ENCODE measurements at places on chromosomes 3 and 15.

DNA sequence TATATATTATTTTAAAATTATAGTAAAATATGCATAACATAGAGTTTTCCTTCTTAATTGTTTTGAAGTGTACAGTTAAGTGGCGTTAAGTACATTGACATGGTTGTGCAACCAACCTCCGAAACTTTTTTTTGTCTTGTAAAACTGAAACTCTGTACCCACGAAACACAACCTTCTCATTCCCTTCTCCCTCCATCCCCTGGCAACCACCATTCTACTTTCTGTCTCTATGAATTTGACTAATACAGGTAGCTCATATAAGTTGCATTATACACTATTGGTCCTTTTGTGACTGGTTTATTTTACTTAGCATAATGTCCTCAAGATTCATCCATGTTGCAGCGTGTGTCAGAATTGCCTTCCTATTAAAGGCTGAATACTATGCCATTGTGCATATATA is 179.4 kb downstream of the SATB1 start:
- no peak for DNase-seq

- no peak for DNase-seq
Observed at GRCh38 chr3:138089091-138089490, 26.3 kb downstream of the DZIP1L start.

GRCh38 chr15:78211189-78211921 is 23.0 kb downstream of the ACSBG1 start:
- no peak for DNase-seq

- DNase-seq = no peak
Observed at GRCh38 chr3:121111914-121112612, 204.1 kb downstream of the STXBP5L start.

- DNase-seq = no peak
Observed at GRCh38 chr15:39593656-39594445, 13.0 kb downstream of the THBS1 start.

DNA sequence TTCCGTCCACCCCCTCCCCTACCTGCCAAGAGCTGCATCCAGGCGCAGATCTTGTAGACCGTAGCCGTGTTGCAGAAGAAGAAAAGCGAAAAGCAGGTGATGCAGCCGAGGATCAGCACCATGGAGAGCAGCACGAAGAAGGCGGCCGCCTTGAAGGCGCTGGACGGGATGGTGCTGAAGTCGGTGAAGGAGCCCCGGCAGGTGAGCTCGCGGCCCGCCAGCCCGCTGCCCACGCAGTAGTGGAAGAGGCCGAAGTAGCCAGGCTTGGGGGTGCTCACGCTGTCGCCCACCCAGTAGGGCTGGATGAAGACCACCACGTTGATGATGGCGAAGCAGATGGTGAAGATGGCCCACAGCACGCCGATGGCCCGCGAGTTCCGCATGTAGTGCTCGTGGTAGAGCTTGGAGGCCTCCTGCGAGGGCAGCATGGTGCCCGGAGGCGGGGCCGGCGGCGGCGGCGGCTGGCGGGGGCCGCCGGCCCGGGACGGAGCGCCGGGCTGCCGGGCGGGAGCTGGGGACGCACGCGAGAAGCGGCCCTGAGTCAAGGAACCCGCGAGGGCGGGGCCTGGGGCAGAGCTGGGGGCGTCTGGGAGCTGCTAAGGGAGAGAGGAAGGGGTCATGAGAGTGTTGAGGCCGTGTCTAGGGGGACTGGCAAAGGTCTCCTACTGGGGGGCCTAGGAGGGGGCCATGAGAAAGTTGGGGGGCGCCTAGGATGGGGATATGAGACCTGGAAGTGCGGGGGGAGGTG is 1.2 kb downstream of the LHFPL4 start:
- DNase-seq = peak; percentile 34

- no peak for DNase-seq
Observed at GRCh38 chr15:82882273-82882928, 70.1 kb downstream of the HOMER2 start.

- peak; percentile 71 for DNase-seq
Observed at GRCh38 chr3:72738752-72739530, 109.3 kb downstream of the SHQ1 start.

DNA sequence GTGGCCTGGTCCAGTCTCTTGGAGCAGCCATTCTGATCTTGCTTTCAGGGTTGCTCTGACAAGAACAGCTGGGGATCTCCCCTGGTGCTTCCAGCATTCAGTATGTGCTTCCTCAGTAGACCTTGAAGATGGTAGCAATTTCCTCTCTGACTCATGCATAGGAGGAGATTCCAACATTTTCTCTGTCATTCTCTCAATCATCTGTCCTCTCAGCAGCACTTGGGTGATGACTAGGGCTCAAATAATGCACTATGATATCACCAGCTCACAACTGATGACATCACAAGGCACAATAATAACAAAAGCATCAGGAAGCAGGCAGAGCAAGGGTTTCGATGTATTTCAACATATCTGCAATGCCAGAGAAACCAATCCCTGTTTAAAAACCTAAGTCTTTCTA is 52.7 kb downstream of the NFKBIZ start:
- no peak for DNase-seq

DNA sequence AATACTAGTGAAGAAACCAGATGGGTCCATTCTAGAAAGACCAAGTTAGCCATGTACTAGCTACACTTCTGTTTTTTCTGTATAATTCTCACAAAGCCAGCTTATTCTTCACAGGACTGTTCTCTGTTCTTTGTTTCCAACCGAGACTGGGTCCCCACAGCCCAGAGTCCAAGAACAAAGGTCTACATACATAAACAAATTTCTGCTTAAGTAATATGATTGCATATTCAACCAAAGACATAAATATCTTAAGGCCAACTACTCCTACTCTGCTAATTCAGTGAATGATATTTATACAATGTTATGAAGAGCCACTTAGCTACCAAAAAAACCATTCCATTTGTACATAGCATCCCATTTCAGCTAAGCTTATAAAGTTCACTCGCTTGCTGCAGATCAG is 299.8 kb upstream of the CCDC54 start:
- DNase-seq = no peak

DNA sequence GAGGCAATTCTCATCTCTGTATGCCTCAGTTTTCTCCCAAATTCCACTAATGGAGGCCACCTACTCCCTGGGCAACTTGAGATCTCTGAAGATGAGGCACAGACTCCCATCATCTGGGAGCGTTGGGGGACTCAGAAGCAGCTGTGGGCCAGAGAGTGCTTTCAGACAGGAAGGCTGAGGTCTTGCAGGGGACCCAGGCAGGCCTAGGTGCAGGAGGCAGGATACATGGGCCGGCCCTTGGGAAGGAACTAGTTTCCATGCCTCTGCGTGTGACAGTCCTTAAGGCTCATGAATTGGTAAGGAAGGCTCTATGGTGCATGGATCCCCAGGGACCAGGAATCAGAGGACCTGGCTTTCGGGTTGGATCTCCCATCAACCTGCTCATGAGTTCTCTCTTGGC is 14.5 kb downstream of the BMF start:
- no peak for DNase-seq

DNA sequence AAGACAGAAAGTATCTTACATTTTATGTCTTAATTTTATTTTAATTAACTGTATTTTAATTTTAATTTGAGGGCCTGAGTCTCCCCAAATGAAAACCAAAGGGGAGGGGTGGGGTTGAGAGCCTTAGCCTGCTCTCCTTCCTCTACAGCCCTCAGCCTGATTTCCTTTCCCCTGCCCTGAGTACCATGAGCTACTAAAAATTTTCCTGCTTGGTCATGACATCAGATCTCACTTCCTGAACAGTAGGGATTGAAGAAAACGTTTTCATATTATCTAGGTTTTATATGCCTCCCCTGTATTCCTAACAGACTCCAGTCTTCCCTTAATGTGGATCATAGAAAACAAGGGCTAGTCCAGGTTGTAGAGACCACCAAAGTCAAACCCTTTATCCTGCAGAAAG is 133.9 kb downstream of the MYLK start:
- DNase-seq = no peak
